ENCODE measurements at places on chromosomes 1 and 21.

- DNase-seq: no peak
These were observed 10.6 kb downstream of the PLXNA2 start for GRCh38 chr1:208233546-208233945.

GRCh38 chr1:68010090-68010489 lies 40.3 kb downstream of the DIRAS3 start:
- no peak for DNase-seq

DNA sequence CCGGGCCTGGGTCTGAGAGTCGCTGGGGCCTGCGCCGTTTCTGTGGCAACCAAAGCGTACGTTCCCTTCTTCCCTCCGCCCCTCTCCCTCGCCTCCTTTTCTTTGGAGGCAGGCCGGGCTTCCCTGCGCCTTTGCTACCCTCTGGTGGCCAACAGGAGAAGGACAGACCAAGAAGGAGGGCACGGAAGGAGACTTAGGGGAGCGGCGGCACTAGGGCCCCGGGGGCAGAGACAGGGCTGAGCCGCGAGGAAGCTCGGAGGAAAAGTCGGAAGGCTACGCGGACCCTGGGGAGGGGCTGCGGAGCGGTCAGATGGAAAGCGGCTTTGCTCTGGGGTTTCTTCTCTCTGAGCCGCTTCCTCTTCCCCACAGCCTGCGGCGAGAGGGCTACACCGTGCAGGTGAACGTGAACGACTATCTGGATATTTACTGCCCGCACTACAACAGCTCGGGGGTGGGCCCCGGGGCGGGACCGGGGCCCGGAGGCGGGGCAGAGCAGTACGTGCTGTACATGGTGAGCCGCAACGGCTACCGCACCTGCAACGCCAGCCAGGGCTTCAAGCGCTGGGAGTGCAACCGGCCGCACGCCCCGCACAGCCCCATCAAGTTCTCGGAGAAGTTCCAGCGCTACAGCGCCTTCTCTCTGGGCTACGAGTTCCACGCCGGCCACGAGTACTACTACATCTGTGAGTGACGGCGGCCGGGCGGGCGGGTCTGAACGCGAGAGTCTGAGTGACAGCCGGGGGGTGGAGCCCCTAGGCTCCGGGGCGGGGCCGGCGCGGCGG lies 6.3 kb downstream of the EFNA3 start:
- DNase-seq: peak; percentile 95

GRCh38 chr21:27306206-27306605 lies 339.3 kb upstream of the ADAMTS5 start:
- no peak for DNase-seq

DNA sequence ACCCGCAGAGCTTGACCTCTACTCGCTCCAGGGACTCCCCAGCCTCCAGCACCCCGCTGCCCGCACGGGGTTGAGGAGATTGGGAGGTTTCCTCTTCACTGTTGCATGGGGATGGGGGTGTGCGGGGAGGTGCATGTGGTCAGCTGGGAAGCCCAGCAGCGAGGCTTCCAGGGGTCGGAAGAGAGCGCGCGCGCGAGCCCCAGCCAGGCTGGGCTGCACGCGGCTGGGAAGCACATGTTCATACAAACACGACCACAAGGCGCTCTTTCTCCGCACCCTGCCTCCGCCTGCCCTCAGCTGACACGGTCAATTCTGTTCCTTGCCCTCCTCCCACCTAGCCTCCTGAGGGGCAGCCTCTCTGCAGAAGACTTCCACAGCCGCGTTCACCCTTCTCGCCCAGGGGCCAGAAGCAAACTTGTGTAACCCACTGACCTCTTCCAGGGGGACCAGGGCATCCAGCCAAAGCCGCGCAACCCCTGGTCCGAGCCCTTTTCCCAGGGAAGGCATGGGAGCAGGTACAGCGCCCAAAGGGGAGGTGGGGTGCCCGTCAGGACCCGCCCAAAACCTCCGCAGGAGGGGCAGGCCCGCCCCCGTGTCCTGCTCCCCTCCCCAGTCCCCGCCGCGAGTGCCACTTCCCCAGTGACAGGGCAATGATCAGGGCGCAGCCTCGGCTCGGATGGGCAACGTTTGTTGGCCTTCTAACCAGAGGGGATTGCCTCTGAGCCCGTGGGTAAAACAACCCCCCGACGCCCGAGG lies 1.3 kb downstream of the COL24A1 start:
- no peak for DNase-seq

DNA sequence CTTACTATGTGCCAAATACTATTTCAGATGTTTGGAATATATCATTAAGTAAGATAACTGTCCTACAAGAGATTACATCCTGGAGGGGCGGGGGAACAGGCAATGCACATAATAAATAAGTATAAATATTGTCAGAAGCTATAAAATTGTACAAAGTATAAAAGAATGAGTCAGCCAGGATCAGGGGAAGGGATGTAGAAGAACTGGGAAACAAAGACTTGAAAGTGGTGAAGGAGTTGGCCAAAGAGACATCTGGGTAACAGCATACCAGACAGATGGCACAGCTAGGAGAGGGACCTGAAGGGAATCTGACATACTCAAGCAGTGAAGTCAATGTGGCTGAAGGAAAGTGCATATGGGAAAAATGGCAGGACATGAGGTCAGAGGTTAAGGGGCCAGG lies 53.9 kb downstream of the CYYR1 start:
- DNase-seq: no peak
